ENCODE measurements at places on chromosomes 13 and 19. TPM values are rescaled to one million over a fixed set of nuclear protein-coding genes. Genes with fewer than 3 reads are reported as not detected.

The RNF225 gene
- total RNA-seq = 0.50 TPM

The ANGPTL8 gene
- total RNA-seq = not detected

The CDX2 gene
- total RNA-seq = not detected

The CLDN10 gene
- total RNA-seq = 0.17 TPM

The CBLC gene
- total RNA-seq = 76.7 TPM
